ENCODE measurements at places on chromosomes 2 and 18.

GRCh38 chr18:66674286-66674685 lies 70.4 kb upstream of the CDH19 start:
- DNase-seq, result no peak

DNA sequence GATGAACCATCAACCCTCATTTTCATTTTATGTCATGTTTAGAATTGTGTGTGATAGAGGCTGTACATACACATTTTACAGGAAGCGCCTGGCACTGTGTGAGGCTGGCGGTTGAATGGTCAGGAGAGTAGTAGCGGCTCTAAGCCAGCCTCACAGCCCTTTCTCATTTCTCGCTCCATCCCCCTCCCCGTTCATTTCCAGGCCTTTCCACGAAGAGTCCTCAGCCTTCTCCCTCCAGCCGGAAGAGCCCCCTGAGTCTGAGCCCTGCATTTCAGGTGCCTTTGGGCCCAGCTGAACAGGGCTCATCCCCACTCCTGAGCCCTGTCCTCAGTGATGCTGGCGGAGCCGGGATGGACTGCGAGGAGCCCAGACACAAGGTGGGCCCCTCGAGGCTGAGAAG lies 51.8 kb downstream of the STK25 start:
- no peak for DNase-seq

DNA sequence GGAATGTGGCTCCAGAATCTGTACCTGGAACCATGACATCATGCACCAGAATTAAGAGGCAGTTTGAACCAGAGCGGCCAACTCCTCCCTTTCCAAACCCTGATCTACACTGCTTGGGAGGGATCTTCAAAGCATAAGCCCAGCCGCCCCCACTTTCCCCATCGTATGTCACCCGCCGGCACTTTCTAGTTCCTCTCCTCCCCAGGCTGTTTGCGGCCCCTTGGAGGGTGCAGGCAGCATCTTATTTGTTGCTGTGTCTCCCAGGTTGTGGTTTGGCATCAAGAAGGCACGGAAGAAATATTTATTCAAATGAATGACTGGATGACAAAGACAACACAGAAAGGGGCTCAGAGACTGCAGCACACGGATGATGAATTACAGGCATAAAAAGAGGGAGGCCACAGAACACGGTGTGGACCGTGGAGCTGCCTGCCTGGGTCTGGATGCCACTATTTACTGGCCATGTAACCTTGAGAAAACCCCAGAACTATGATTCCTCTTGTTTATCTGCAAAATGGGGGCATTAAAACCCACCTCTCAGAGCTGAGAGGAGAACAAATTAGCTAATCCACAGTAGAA lies 305.8 kb downstream of the EIPR1 start:
- DNase-seq, result no peak

GRCh38 chr2:25165992-25166875 lies 2.1 kb downstream of the POMC start:
- DNase-seq, result peak; percentile 74

GRCh38 chr2:117621326-117621725 lies 193.2 kb upstream of the DDX18 start:
- no peak for DNase-seq

DNA sequence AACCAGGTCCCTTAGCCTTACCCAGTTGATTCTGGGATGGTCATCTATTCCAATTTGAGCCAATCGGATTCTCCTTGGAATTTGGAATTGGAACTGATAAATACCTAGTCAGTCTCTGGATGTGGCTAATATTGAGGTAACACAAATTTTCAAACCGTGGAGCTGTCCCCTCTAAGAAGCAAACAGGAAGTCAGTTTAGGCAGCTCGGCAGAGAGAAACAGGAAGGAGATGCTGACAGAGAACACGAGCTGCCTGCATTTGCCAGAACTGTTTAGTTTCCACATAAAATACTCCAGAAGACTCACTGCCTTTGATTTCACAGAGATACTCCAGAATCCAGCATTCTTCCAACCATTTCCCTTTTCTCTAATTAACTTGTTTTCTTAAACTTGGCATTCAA lies 1024.9 kb downstream of the BCL11A start:
- DNase-seq, result no peak

GRCh38 chr2:102603904-102604303 lies 15.4 kb upstream of the SLC9A2 start:
- DNase-seq, result no peak

- no peak for DNase-seq
These were observed 126.9 kb upstream of the ZNF516 start for GRCh38 chr18:76621782-76622495.

GRCh38 chr2:226446406-226447001 lies 353.1 kb downstream of the IRS1 start:
- DNase-seq, result no peak

DNA sequence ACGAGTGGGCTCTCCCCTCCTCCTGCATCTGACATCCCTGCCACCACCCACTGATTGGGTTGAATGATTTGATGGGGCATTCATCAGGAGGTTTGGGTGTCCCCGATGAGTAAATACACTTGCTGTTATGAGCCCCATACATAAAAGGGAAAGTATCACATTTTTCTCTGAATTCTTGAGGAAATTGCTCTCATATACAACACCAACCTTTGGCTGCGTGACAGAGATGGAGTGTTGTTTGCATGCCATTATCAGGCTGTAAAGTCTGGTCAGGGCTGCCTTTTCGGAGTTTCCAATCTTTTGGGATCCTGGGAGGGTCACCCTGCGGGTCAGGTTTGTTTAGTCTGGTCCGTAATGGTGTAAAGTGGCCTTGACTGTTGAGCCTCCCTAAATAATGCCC lies 227.9 kb upstream of the SPRED2 start:
- no peak for DNase-seq

DNA sequence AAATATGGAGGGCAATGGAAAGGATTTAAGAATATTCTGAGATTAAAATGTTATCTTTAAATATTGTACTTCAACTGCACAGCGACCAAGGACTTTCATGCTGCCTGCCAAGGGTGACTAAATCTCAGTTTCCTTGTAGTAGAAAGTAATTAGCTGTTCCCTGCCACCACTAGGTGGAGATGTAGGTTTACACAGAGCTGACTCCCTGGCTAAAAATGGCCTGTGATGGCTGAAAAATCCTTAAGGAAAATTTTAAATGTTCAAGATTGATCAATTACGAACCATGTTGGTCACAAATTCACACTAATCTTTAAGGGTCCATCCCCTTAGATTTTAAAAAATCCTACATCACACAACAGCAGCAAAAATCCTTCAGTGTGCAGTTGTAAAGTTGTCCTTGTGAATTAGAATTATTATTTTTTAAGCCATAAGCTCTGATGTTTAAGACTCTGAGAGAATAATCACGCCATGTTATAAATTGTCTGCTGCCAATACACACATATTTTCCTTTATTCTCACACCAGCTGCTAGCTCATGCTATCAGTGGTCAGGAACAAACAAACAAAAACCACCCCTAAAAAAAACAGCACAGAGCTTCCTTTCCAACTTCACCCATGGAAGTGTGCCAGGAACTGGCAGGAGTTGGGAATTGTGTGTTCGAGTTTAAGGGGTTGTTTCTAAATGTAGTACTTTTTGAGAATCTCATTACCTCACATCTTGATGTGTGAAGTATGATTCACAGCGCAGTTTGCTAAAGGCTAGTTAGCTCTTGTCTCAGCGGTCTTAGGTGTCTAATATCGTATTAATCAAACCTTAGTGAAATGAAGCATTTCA lies 399.8 kb downstream of the TMEM182 start:
- no peak for DNase-seq

DNA sequence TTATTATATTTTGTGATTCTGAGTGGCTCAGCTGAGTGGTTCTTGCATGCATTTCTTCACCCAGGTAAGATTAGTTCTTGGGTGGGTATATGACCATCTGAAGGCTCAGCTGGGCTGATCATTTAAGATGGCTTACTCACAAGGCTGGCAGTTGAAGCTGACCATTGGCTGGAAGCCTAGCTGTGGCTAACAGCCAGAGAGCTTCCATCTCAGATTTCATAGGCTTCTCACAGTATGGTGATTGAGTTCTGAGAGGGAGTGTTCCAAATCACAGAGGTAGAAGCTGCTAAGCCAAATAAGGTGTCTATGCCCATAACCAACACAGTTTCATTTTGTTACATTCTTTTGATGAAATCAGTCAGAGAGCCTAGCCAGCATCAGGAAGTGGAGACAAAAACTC lies 117.4 kb upstream of the RPRM start:
- no peak for DNase-seq

- DNase-seq, result no peak
These were observed 120.5 kb upstream of the CCDC68 start for GRCh38 chr18:55079481-55080355.

DNA sequence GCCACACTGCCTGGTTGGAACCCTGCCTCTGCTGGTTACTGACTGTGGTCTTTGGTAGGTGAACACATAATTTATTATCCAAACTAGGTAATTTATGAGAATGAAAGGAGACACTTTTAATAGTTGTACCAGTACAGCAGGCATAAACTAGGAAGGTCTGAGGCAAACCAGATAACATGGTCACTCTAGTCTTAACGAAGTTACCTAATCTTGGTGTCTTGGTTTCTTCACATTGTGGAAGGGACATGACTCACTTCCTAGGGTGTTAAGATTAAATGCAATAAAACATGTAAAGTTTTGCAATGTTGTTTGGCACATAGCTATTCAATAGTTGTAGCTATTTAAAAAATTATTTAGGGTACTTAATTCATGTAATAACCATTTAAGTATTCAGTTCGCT lies 23.3 kb downstream of the SPTBN1 start:
- no peak for DNase-seq

- no peak for DNase-seq
These were observed 283.0 kb downstream of the MYCN start for GRCh38 chr2:16223161-16223840.

- DNase-seq, result no peak
These were observed 891.4 kb downstream of the CCDC85A start for GRCh38 chr2:57075226-57075625.

- no peak for DNase-seq
These were observed 53.6 kb downstream of the FAM228A start for GRCh38 chr2:24228470-24228869.

GRCh38 chr2:159953136-159953823 lies 109.1 kb downstream of the PLA2R1 start:
- no peak for DNase-seq

- DNase-seq, result no peak
These were observed 17.7 kb downstream of the FHL2 start for GRCh38 chr2:105381101-105381668.

GRCh38 chr2:142824756-142825155 lies 52.7 kb upstream of the KYNU start:
- DNase-seq, result no peak

DNA sequence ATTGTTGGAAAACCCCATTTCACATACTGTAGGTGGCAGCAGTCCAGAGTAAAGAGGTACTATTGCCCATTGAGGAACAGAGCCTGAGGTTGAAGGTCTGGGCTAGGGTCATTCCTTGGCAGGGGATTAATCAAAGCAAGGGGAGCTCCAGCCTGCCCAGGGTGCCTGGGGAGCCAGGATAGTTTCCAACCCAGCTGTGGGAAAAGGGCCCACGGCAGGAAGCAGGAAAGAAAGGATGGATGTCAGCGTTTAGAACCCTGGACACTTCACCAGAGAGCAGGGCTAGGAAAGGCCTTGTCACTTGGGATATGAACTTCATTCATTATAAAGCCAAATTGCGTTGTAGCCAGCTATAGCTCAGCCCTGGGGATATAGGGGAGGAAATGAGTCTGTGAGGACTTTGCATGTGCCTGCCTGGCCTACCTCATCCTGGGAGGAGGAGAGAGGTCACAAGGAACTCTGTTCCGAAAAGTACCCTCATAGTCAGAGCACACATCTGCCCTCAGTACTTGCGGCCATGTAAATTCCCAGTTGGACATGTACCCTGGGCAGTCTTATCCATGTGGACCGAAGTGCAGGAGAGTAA lies 140.2 kb upstream of the COPS8 start:
- DNase-seq, result no peak

GRCh38 chr2:212409560-212409959 lies 129.0 kb downstream of the ERBB4 start:
- no peak for DNase-seq

- no peak for DNase-seq
These were observed 94.1 kb upstream of the CYP1B1 start for GRCh38 chr2:38170067-38170466.

DNA sequence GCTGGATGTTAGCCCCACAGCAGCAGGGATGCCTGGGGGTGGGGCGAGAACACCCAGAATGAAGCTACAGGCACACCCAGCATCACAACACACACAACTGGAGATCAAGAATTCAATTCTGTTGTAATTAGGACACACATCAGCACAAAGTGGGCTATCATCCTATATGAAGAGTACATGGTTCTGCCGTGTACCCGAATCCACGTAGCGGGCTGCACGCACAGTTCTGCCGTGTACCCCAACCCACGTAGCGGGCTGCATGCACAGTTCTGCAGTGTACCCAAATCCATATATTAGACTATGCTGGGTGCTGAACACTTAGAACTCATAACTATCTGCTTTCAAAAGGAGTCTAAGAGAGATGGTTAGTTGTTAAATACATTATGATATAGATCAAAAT lies 86.5 kb downstream of the EIPR1 start:
- DNase-seq, result no peak

DNA sequence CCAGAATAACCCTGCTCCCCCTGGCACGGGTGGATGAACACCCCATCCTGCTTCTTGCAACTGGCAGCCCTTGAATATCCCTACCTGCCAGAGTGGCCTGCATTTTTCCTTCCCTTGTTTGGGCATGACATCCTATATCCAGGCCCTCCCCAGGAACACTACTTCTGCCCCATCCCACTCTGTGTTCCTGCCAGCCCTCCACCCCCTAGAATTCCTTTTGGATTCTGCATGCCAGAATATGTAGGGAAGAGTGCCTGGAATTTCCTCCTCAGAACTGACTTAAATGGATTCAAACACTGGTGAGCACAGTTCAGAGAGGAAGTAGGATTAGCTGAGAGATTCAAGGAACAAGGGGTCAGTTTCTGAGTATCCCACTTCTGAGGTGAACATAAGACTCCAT lies 123.5 kb upstream of the PELI1 start:
- no peak for DNase-seq

DNA sequence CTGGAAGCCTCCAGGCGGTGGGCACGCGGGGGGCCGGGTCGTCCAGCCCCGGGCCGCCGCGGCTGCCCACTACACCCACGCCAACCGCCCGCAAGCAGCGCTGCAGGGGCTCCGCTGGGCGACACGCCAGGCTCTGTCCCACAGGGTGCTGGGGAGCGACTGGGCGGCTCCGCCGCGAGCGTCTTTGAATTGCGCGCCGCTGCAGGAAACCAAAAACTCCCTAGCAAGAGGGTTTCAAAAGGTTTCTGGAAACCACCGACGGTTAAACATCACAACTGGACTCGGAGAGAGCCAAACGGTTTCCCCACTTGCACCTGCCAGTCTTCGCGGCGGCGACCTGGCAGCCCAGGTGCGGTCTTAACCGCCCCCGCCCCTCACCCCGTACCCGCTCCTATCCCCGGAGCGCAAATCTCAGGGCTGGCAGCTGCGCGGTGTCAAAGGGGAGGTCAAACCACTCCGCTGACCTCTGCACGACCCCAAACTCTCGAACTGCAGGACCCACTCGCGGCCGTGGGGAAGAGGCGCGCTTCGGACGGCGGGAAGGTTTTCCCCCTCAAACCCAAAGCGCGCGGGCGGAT lies 1.0 kb downstream of the CXCR4 start:
- peak; percentile 82 for DNase-seq
